ENCODE measurements at places on chromosomes 1 and 21.

DNA sequence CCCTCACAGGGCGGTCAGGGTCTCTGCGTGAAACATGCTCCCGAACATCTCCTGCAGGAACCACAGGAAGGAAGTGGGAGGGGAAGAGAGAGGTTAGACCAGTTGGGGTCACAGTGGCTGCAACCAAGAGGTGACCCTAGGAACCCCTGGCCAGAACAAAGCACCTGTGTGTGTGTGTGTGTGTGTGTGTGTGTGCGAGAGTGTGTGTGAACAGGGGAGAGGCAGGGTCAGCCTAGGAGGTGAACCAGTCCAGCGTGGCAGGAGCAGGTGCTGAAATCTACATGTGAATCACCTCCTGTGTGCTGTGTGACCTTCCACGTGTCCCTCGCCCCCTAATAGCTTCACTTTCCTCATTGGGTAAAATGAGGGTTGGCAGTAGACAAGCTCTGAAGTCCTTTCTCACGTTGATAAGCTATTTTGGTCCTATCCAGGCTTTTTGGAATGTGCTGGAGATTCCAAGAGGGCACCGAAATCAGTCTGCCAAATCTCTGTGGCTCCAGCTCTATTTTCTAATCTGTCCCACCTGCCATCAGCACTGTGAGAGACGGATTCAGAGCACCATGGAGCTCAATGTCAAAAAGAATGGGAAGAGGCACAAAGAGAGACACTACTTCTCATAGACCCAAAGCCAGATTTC lies 27.8 kb downstream of the SLC26A9 start:
- no peak for DNase-seq

GRCh38 chr1:164804366-164804765 lies 245.4 kb downstream of the PBX1 start:
- DNase-seq, result no peak

DNA sequence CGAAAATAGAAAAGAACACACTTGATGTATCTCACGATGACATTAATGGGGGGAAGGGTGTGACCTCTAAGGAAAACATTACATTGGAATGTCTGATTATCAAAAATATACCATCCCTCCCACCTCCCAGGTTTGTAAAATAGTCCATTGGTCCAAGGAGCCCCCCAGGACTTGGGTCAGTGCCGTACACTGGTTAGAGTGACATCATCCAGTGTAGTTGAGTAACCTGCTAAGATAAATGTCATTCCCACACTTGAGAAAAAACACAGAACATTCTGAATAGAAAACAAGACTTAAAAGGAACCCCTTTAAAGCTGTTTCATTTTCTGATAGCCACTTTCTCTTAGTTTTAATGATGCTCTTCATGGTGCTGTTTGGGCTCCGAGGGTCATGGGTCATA lies 15.2 kb downstream of the DDX20 start:
- no peak for DNase-seq

DNA sequence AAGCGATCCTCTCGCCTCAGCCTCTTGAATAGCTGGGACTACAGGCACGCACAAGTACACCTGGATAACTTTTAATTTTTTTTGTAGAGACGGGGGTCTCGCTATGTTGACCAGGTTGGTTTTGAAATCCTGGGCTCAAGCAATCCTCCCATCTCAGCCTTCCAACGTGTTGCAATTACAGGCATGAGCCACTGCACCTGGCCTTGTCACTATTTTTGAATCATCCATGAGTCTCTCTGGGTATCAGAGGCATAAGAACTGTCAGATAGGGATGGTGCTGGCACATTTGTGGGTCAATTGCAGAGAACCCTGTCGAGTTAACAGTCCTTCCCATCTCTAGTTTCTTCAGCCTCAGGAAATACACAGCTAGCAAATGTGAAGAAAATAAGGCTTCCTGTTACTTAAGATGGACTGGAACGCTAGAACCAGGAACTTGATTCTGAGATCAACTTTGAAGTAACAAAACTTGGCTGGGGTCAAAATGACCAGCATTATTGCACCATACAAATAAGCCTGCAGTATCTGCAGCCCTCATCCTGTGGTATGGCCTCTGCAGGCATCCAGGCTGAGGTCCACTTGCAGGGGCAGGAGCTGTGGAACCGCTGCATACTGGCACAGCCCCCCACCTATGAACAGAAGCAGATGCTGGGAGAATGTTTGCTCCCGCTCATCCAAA lies 124.3 kb upstream of the GADD45A start:
- peak; percentile 81 for DNase-seq

DNA sequence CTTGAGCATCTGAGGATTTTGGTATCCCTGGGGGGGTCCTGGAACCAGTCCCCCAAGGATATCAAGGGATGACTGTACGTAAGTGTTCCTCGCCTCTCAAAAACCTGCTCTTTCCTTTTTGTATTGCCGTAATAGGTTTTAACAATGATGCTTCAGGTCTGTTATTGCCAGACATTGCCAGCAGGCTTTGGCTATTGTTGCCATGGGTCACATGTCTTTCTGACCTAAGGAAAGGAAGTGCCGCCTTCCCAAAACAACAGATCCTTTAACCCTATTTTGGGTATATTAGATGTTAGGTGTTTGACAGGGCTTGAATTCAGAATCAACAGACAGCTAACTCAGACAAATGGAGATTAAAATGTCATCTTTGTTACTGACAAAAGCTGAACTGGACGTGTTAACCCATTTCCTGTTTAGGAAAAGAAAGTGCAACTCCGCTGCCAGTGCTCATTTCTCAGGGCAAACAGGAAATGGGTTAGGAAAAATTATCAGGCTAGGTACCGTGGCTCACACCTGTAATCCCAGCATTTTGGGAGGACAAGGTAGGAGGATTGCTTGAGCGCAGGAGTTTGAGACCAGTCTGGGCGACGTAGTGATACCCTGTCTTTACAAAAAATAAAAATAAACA lies 12.4 kb upstream of the PRPF38B start:
- DNase-seq, result peak; percentile 11

DNA sequence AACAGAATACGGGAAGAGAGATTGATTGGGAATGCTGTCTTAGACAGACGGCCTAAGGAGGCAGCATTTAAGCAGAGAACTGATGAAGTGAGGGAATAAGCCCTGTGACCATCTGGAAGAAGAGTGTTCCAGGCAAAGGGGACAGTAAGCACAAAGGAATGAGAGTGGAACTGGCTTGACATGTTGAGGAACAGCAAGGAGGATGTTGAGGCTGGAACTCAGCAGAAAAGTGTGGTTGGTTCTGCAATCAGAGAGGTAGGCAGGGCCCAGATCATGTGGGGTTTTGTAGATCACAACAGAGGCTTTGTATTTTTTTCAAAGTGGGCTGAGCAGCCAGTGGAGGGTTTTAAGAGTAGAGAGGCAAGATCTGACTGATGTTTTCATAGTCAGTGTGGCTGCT lies 157.4 kb downstream of the DNM3 start:
- no peak for DNase-seq

DNA sequence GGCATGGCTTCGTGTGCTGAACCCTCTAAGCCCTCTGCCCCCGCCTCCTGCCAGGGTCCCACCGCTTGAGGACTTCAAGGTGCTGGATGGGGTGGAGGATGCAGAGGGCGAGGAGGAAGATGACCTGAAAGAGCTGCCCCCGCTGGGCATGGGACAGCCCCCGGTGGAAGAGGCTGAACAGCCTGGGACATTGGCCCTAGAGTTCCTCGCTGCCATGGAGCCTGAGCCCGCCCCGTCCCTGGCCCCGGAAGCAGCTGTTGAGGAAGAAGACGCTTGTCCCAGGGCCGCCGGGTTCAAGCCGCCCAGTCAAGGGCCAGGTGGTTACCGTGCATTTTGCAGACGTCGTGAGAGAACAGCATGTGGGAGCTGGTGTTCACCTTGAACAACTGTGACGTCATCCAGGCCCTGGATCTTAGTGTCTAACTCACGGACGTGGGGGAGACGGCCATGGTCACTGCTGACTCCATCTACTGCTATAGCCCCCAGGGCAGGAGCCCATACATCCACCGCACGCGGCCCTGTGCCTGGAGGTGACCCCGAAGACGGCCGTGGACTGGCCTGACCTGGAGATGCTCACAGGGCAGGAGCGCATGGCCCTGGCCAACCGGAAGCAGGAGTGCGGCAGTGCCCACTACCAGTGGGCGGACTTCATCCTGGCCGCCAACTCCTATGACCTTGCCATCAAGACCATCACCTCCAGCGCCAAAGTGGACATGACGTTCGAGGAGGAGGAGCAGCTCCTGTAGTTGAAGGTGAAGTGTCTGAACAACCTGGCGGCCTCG lies 90.1 kb downstream of the PPP1R12B start:
- no peak for DNase-seq

- DNase-seq, result no peak
Observed at GRCh38 chr1:24963099-24963872, 33.2 kb upstream of the RUNX3 start.

DNA sequence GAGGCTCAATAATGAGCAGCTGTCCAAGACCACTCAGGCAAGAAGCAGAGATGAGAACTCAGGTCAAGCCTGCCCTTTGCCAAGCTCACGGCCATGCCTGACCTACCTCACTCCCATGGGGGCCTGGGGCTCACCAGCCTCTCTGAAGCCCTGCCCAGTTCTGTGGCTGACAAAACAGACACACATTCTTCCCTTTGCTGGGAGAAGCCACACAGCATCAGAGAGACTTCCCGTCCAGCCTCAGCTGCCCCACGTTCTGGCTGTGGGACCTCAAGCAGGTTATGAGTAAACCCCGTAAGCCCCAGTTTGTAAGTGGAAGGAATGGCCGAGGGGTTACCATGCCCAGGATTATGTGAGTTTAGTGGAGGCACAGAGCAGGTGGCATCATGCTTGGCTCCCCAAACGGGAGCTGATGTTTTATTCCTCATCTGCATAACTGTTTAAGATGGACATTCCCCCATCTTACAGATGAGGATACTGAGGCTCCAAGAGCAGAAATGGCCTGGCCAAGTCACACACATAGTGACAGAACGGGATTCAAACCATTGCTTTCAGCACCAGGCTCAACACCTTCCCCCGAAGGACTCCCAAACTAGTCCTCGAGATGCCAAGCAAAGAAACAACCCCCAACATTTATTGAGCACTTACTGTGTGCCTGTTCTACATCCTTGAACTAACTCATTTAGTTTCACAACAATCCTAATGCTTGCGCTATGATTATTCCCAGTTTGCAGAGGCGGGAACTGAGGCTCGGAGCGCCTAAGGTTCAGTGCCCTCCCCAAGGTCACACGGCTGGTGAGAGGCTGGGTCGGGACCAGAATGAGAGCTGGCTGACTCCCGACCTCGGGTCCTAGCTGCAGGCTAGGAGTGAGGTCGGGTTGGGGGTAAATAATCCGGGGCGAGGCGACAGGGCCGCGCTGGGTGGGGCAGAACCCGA lies 49.1 kb upstream of the LAPTM5 start:
- DNase-seq, result no peak

DNA sequence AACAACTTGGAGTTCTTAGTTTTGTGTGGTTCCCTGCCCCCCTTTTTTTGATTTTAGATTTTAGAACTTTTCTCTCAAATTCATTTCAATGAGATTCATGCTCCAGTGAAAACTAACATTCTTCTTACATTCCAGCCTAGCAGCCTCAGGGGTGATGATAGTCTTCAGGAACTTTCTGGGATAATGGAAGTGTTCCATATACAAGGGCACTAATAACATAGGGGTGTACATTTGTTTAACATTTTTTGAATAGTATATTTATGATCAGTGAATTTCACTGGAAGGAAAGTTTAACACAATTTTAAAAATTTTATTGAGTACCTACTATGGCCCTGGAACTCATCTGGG lies 61.4 kb upstream of the ZNF648 start:
- no peak for DNase-seq

GRCh38 chr21:45154511-45155508 lies 80.4 kb downstream of the ADARB1 start:
- DNase-seq, result peak; percentile 52

- DNase-seq, result no peak
Observed at GRCh38 chr1:193846876-193847604, 660.6 kb upstream of the B3GALT2 start.

- DNase-seq, result no peak
Observed at GRCh38 chr1:89871768-89872473, 51.1 kb downstream of the LRRC8D start.

DNA sequence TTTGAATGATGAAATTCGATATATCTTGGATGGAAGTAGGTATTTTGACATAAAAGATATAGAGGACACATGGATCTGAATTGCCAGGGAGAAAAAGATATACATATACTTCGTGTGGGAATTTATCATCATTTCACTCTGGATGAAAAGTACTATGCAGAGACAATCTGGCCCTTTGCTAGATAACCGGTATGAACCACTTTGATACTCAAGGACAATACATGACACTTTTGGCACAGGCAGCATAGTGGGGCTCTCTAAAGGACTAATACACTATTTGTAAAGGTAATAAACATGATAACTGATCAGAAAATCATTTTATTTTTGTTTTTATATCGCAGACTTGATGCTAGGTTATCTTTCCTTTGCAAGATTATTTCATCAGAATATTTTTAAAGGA lies 24.2 kb downstream of the JAK1 start:
- no peak for DNase-seq

DNA sequence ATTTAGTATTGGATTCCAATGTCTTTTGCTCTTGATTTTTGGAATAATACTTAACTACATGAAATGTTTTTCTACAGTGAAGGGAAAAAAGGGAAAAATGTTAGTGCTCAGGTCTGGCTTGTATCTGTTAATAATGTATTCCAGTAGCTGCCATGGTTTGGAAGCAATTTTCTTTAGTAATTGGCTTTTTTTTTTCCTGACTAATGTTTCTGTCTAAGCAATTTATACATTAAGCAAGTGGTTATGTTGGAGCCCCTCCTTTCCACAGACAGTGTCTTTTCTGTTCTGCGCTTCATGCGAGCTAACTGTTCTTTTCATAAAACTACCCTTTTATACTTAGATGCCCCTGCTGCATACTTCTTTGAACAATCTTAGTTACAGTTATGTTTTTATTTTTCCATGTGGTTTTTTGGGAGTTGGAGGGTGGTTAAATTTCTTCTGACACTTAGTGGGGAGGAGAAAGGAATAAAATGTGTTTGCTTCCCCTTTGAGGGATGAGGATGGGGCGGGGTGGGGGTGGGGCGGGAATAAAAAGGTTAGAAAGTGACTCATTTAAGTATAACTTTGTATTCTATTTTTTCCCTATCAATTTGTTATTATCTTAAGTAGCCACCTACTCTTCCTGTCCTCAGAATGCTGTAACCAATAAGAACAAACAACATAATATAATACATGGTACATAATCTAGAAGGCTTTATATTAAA lies 83.1 kb downstream of the CLIC4 start:
- DNase-seq, result no peak
